Glutamatergic neuron (in vitro differentiated cells): ENCODE measurements at places on chromosomes 7 and 10. TPM values are rescaled to one million over a fixed set of nuclear protein-coding genes. Genes with fewer than 3 reads are reported as not detected.
A peak's percentile ranks its signal among the peaks of the same experiment; 100 is the strongest.

Gene ITPRID1
- not detected for total RNA-seq

Gene CCZ1B
- total RNA-seq: 123 TPM

Gene PRLHR
- total RNA-seq: 0.22 TPM

Gene ZNF117
- total RNA-seq: 34.0 TPM

Gene PWWP2B
- 49.4 TPM for total RNA-seq

Gene GDI2
- 294 TPM for total RNA-seq

Gene NFKB2
- total RNA-seq: 7.5 TPM

DNA sequence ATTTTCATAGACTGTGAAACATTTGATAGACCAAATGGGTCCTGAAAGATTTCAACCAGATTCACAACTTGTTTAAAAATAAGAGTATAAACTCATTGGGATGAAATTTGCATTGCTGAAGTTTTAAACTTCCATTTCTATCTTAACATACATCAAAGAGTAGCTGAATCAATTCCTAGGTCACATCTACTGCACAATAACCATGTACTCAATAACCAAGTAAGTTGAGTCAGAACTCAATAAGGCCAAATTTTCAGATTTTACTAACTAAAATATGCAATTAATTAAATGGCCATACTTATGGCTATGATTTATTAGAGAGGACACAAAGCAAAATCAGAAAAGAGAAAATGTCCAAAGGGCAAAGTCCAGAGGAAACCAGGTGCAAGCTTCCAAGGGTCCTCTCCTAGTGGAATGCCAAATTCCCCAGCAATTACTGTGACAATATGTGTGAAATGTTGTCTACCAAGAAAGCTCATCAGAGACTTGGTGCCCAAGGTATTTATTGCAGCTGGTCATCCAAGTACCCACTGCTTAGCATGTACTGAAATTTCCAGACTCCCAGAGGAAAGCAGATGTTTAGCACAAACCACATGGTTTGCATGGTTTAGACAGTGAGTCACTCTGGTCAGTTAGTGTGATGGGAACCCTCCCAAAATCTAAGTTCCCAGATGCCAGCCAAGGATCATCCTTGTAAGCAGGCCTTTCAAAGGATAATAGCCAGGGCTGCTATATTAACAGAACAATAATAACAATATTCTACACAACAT, 238.9 kb downstream of the IPMK start:
- no peak for DNase-seq

DNA sequence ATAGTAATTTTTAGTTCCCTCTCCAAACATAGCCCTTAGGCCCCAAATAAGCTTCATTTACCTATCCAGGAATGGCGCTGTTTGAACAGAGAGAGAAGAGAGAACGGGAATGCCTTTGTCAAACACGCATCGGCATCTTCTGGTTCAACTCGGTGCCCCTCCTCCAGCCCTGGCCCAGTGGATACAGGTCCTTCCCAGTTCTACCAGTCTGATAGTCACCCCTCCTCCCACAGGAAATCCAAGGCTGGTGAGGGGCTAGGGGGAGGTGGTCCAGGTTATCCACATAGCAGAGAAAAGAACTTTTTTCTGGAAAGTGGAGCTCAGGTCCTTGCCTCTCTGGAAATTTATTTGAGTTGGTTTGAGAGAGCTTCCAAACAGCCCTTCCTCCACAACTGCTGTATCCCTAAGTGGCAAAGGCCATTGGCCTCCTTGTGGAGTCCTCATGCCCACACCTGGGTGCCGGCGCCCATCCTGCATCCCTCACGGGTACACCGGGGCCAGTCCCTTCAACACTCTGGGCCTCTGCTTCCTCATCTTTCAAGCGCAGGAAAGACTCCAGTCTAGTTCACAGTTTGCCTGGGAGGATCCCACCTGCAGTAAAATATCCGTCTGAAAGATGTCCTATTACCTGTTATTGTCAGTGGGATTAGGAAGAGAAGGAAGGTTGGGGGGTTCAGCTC, 287.4 kb downstream of the CELF2 start:
- DNase-seq: no peak

GRCh38 chr10:75910032-75910431, 478.6 kb downstream of the LRMDA start:
- DNase-seq: no peak

DNA sequence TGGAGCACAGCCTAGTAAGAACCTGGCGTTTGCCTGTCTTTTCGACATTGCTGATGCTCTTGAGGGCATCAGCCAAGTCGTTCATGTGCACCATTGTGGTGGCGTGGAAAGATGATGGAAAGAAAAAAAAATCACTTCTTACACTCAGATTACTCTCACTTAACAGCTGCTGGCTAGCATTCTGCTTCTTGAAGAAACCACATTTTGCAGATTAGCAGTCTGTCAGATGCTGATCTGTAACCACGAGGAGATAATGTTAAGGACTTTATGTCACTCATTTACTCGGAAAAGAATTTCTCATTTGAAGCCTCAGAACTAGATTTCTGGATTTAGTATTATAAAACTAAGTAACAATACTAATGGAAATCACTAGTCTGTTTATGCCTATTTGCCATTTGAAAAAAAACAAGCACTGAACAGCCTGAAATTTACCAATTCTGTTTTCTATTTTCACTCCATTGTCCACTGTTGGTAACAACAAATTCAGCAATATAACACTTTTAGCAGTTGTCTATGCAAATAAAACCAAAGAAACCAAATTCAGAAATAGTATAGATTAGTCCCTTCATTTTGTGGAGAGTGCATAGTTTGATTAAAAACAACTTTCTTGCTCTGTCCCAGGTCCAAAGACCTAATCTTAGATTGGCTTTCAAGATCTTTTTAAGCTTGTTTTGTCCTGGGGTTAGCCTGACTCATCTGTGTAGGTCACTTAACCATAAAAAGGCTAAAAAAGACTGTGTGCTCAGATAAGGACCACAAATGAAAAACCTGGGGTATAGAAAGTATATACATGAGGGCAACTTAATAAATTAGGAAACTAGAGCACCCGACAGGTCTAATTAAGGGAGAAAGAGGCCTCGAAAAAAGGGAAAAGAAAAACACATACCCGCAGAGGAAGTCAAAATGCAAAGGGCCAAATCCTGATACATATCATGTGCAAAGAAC, 67.5 kb downstream of the NT5C2 start:
- DNase-seq: no peak

GRCh38 chr10:104045151-104046089, 40.3 kb downstream of the COL17A1 start:
- DNase-seq: peak; percentile 50

GRCh38 chr10:60877777-60878120, 66.2 kb downstream of the RHOBTB1 start:
- DNase-seq: no peak

GRCh38 chr7:81268551-81268950, 349.7 kb upstream of the SEMA3C start:
- no peak for DNase-seq

- DNase-seq: no peak
Measured at GRCh38 chr10:119257899-119258419, 50.6 kb downstream of the GRK5 start.

GRCh38 chr10:121036431-121036830, 185.3 kb downstream of the WDR11 start:
- DNase-seq: no peak

- peak; percentile 64 for DNase-seq
Measured at GRCh38 chr10:13823096-13823708, 236.4 kb downstream of the PRPF18 start.

- peak; percentile 50 for DNase-seq
Measured at GRCh38 chr7:157139111-157139809, 534 bp downstream of the UBE3C start.

DNA sequence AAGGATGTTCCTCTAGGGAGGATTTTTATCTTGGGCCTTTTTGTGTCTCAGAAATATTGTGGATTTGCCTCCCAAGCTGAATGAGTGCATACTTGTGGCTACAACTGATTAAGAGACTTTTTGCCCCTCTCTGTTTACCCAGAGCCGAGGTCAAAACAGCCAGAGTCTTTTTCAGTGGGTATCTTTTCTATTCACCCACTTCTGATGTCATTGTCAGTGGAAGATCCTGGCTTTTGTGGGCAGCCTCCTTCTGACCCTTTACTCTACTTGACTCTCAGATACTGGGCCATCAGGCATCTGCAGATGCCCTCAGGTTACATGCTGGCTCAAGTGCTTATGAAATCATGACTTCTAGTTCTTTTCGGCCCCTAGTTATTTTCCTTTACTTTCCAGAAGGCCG, 19.6 kb upstream of the PIP4K2A start:
- no peak for DNase-seq

- DNase-seq: no peak
Measured at GRCh38 chr7:18337048-18337809, 158.3 kb upstream of the HDAC9 start.

GRCh38 chr7:127114742-127115265, 137.9 kb downstream of the GRM8 start:
- DNase-seq: no peak

DNA sequence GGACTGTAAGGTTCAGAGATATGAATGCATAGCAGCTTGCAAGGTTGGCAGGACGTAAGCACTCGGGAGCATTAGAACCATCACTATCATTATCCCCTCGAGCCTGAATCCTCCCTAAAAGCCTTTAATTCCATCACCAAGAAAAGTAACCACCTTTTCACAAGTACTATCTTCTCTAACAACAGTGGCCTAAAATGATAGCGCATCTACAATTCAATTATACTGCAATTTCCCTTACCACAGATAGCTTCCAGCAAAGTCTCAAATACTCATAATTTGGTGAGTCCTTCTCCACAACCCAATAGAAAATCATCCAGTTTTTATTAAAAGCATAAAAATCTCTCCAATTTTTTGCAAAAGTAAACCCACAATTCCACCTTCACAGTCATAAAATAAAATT, 42.0 kb downstream of the COL1A2 start:
- no peak for DNase-seq

- DNase-seq: no peak
Measured at GRCh38 chr10:30935078-30935477, 96.6 kb downstream of the ZNF438 start.

DNA sequence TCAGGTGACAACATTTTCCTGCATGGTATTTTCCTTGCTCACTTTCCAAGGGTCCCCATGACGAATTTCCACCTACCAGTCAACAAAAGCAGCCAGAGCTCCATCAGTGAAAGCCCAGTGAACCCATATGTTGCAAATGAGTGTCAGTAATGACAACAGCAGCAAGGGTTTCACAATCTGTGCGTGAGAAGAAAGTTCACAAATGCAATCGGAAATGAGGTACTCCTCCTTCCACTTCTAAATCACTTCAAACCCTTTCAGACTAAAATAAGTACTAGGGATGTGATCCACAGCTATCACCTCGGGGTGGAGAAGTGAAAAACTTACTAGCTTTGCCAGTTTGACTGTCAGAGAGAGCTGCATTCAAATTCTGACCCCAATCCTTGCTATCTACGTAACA, 55.6 kb upstream of the BET1 start:
- DNase-seq: no peak
